ENCODE measurements at places on chromosomes 4 and X.

DNA sequence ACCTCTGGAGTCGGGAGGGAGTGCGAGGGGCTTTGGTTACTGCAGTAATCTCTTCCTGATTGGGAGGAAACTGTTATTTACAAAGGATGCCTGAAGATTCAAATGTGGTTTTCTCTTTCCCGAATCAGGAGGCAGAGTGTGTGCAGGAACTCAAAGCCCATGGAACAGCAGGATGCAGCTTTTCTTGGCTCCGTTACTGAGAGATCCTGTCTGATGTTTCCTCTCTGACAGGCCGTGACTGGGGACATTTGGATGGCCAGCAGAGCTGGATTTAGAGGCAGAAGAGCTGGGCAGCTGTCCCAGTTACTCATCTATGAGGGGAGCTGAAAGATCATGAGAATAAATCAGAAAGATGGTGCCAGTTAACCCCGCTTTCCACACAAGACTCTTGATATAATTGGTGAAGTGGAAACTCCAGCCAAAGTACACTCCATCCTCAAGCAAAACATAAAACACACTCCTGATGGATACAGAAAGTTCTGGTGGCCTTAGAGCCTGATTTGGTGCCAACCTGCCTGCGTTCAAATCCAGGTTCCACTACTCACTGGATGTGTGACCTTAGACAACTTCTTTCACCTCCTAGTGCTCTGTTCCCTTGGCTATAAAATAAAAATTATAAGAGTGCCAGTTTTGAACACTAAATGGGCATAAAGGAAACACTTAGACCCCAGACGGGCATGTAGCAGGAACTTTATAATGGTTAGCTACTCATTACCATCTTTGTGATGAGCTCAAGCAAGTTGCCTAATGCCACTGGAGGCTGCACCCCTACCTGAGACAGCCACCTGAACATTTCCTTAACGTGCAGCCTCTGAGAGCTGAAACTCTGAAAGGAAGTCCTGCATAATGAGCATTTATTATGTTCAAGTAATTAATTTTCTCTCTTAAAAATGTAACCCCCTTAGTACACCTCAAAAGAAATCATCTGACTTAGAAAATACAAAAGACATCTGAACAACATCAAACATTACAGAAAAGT lies 349.0 kb upstream of the GATB start:
- DNase-seq = no peak

GRCh38 chr4:8731364-8731763 lies 138.8 kb downstream of the CPZ start:
- DNase-seq = no peak

- no peak for DNase-seq
These were observed 3.9 kb downstream of the HSD17B10 start for GRCh38 chrX:53430231-53430630.

DNA sequence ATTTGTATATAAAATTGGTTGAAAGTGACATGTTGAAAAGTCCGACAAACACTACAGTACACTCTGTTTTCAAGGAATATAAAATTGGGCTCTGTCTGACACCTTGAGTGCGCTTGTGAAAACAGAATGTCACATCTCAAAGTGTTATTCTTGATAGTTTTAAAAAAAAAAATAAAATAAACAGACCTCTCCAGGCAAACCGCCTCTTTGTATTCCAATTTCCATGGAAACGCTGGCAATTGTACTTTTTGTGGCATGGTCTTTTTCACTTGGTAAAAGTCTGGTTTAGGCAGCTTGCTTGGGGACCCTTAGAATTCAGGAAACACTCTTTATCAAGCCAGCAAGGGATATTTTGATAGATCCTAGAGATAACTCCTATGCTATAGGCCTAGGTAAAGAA lies 302.5 kb downstream of the RAB28 start:
- no peak for DNase-seq

- DNase-seq = no peak
These were observed 205.9 kb downstream of the TLL1 start for GRCh38 chr4:166078955-166079354.

DNA sequence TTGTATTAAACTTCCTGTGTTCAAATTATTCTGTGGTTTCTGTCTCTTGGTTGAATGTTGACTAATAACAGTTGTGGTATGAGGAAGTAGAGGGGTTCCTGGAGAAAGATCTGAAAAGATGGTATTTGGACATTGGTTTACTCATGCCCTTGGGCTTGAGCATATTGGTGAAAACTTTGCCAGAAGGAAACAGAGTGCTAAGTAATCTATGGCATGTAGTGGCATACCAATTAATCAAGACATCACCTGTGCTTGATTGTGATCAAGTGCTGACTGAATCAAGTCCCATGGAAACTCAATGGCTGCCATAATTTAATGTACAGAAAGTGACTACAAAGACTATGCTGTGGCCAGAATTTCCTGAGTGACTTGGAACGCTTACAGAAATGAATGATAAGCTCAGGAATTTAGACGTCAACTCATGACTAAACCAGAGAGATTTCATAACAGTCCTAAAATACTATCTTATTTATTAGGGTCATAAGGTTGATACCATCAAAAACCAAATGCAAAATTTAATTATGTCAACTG lies 2062.9 kb downstream of the ARAP2 start:
- DNase-seq = no peak

GRCh38 chr4:3262208-3263052 lies 13.5 kb downstream of the MSANTD1 start:
- no peak for DNase-seq

GRCh38 chr4:73661646-73662119 lies 41.4 kb upstream of the RASSF6 start:
- DNase-seq = no peak

- no peak for DNase-seq
These were observed 16.2 kb downstream of the UBE2K start for GRCh38 chr4:39714166-39714565.

DNA sequence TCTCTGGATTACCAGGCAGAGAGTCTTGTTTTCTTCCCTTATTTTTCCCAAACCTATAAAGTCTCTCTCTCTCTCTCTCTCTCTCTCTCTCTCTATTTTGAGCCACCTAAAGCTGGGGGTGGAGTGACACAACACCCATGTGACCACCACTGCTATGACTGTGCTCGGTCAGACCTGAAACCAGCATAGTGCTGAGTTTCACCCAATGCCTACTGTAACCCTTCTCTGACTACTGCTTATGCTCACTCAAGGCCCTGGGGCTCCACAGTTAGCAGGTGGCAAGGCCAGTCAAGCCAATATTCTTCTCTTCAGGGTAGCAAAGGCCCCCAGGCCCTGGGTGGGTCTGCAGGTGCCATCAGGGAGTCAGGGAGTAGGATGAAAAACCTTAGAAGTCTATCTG lies 114.7 kb upstream of the ARMCX2 start:
- DNase-seq = no peak

DNA sequence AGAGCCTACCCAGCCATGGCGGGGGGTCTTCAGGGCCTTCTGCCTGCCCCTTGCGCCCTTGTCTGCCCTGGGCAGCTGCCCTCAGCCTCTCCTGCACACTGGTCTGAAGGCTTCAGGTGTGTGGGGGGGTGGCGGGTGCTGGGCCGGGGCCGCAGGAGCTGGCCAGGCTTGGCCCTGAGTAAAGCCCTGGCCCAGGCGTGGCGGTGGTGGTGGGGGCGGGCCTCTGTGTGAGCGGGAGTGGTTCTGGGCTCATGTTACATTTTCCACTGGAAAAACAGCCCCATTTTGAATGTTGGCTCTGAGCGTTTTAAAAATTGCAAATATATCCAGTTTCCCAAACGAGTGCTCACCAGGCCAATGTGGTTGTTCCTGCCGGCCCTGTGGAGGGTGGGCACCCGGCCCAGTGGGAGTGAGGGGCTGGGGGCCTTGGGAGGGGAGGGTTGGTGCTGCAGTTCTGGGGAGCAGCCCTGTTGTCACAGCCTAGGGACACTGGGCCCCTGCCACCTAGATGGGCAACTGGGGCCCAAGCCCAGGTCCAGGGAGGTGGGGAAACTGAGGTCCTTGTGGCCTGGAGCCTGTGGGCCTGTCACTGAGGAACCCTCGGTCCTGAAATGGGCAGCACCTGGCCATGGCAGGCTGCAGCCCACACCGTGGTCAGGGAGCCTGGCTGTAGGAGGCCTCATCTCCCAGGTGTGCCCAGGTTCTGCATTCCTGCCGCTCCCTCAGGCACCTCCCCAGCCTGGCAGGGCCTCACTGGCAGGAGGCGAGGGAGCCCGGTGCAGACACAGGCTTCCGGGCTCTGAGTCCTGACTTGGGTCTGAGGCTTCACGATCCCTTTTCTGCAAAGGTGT lies 28.3 kb downstream of the FGFRL1 start:
- DNase-seq = no peak

GRCh38 chrX:96483647-96484160 lies 200.9 kb upstream of the DIAPH2 start:
- no peak for DNase-seq

GRCh38 chr4:182809417-182810102 lies 107.6 kb downstream of the DCTD start:
- DNase-seq = no peak

DNA sequence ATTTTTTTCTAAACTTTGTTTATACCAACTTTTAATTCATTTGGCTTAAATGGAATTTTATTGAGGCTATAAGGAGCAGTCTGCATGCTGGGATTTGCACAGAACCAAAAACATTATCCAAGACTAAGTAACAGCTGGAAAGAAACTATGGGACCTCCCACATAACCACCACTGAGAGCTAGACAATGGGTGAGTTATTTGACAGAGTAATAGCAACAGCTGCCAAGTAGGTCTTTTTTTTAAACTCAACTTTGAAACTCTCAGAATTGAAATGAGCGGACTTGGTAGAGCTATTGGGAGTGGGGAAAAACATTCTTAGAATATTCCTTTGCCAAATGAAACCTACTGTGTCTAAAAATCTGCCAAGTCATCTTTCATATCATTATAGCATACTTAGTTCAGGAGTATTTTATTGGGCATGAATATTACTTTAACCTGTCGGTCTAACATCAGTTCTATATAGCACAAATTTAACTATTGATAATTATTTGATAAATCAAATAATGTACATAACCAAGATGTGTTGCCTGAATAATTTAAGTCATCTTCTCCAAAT lies 1428.0 kb downstream of the PCDH7 start:
- no peak for DNase-seq

GRCh38 chr4:168319486-168320019 lies 1.0 kb upstream of the DDX60 start:
- no peak for DNase-seq

DNA sequence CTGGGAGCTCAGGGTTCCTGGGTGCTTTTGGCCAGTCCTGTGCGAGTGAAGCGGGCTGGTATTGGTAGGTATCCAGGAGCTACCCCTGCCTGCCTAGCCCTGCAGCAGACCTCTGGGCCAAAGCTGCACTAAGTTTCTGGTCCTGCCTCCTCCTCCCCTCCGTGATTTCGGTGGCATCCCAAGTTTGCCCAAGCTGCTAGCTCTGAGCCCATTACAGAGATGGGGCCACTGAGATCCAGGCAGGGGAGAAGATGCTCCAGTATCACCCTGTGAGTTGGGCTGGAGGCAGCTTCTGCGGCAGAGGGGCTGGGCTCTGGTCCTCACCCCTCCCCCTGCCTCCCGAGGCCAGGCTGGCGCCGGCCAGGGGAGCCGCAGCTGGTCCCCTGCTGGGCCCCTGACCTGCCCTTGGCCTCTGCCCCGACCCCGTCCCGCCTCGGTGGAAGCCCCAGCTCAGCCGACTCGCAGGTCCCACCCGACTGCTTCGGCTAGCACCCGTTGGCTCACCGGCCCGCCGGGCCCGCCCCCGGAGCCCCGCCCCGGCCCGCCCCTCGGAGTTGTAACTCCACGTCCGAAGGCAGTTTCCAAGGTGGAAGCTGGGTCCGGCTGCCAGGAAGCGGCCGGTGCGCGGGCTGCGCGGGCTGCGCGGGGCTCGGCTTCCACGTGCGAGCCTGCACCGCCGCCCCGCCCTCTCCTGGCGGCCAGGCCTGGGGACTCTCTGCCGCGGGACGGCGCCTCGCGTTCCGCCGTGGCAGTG lies at the start of gene DUSP9:
DUSP9 (plus strand) TSS at position 584 of the 754 bp plus-strand sequence. CDS start 751 bp downstream, outside the sequence.
- DNase-seq = peak; percentile 4

DNA sequence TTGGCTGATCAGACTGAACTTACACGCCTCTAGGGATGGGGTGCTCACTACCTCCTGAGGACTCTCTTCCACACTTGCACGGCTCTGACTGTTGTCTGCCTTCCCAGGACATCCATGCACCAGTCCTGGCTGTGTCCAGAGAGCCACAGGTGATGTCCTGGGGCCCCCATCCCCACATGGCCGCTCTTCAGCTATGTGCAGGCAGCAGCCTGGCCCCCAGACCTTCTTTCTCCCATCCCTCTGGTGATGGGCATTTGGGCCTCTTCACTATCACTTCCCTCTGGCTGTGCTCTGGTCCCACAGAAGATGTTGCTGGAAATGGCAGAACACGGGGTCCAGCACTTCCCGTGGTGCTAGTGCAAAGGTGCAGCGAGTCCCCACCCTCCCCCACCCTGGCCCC lies 40.9 kb upstream of the HMX1 start:
- DNase-seq = no peak

GRCh38 chr4:80069837-80070731 lies 2.9 kb downstream of the ANTXR2 start:
- no peak for DNase-seq

DNA sequence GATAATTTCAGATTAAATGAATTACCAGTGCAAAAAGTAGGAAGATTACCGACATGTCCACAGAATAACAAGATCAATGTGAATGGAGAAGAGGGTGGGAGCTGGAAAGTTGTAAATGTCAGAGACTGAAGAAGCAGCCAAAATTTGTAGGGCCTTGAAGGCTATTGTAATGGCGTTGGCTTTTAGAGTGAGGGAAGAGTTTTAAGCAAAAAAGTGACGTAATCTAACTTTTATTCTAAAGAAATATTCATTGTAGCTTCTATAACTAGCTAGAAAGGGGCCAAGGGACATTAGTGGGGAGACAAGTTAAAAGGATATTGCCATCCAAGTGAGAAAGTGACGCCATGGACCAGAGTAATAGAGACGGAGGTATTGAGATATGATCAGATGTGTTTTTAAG lies 63.3 kb upstream of the PCDH7 start:
- DNase-seq = no peak

DNA sequence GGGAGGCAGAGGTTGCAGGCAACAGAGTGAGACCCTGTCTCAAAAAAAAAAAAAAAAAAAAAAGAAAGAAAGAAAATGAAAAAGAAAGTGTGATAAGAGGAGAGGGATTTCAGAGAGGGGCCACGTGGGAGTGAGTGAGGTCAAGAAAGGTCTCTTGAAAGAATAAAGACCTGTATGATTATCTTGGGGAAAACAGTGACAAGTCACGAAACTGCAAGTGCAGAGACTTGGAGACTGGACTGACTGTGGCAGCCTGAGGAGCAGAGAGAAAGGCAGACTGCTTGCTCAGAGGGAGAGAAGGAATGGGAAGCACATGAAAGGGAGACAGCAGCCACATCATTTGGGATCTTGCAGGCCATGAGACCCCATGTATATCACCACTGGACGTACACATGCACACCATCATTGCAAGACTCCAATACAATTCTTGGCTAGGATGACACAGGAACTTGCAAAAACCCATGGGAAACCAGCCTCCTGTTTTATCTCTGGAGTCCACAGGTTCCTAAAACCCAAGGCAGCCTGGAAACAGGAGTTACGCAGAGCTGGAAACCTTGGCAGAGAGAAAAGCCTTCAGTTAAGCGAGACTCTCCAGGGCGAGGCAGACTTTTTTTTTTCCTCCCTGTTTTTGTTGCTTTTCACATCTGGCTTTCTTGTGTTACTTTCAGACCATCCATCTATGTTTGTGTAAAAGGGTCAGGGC lies 207.0 kb upstream of the TBL1X start:
- no peak for DNase-seq

GRCh38 chr4:140296335-140297220 lies 76.9 kb upstream of the SCOC start:
- no peak for DNase-seq

GRCh38 chr4:14262221-14262620 lies 634.7 kb upstream of the BOD1L1 start:
- no peak for DNase-seq

GRCh38 chr4:158966091-158966490 lies 136.8 kb upstream of the RAPGEF2 start:
- no peak for DNase-seq

Data from NCI-H510A (cell line).